ENCODE measurements at places on chromosomes 16 and 17.

DNA sequence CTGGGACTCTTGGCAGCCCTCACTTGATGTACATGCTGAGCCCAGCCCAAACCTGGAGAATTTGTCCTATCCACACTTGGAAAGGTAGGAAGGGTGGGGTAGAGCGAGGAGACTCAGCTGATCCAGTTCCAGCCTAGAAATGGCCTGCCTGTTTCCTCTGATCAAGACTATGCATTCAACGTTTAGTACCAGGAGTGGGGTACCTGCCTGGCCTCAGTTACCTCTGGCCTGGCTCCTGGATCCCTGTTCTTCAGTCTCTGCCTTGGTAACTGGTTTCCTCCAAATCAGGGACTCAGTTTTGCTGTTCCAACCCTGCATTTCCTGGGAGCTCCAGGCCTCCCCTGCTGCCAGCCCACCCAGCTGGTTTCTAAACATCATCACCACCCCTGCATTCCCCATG is 233.5 kb downstream of the GSG1L start:
- DNase-seq, result no peak

DNA sequence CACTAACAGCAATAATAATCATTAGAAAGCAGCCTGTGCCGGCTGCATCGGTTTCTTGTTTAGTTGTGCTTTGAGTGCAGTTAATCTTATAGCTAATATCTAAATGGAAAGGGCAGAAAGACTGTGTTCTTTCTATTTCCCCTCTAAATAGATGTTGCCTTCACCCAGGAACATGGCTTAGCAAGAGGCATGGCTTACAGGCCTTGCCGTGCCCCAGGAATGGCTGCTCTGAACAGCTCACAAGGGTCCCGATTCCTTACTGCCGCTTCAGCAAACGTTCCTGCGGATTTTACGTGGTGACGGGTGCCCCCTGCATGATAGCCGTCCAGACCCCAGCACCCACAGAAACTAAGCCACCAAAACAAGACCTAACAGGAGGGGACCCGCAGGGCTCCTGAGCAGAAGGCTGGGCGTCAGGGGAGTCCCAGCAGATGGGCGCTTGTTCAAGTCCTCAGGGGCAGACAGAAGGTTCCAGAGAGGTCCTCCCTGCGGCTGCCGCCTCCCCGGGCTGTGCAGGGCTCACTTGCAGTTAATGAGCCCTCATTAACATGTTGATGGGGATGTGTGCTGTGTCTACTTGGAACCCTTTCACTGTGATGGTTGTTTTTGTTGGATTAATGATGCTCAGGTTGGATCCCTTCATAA is 52.5 kb upstream of the ENPP7 start:
- no peak for DNase-seq

GRCh38 chr16:24668481-24669061 is 60.9 kb upstream of the TNRC6A start:
- DNase-seq, result no peak

DNA sequence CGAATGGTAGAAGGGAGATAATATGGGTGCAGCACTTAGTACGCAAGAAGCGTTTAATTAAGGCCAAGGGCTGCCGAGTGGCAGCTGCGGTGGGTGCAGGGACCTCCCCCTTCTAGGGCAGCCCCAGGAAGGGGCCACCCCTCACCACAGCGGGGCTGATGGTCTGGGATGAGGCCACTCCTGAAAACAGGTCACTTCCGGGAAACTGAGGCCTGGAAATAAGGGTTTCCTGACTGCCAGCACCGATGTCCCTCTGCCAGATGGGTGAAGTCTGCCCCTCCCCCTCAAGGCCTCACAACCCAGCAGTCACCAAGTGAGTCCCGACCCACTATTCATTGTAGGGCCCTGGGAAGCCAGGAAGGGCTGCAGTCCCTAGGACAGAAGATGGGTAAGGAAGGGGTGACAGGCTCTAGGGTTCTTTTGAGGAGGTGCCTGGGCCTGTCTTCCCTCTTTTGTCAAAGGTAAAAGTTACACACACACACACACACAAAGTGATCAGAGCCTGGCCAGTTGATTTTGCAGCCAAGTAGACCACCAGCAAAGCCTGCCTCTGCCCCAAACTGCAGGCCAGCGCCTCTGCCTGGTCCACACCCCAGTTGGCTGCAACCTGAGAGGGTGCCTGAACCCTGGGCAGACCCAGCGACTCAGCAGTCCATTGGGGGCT is 12.5 kb downstream of the SREBF1 start:
- no peak for DNase-seq

DNA sequence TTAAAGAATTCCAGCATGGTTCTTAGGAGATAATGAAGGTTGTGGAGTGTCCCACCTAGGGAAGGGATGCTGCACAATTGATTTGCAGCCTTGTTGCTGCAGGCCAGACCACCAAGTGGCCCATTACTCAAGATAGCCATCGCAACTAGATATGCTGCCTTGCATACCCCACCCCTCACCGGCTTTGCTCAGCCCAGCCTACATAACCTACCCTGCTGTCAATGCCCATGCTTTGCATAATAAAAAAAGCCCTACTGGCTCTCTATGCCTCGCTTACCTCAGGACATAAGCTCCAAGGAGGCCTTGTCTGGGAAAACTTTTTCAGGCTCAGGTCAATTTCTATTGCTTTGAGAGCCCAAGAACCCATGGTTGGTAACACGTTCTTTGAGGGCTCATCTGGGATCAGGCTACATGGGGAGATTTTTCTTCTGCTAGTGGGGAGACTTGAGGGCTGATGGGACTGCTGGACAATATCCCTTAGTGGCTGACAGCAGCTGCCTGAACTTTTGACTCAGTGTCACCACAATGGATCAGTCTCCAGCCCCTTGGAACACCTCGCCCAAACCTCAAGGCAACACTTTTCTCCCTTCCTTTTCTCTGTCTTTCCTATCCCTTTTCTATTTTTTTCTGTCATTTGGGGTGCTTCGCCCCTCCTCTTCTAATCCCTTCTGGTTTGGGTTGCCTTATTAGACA is 38.3 kb downstream of the SCPEP1 start:
- DNase-seq, result no peak

GRCh38 chr16:85935974-85936760 is 37.2 kb downstream of the IRF8 start:
- no peak for DNase-seq

GRCh38 chr17:49823614-49824013 is 24.3 kb downstream of the TAC4 start:
- DNase-seq, result no peak

GRCh38 chr16:78126662-78127061 is 27.2 kb downstream of the WWOX start:
- DNase-seq, result no peak

DNA sequence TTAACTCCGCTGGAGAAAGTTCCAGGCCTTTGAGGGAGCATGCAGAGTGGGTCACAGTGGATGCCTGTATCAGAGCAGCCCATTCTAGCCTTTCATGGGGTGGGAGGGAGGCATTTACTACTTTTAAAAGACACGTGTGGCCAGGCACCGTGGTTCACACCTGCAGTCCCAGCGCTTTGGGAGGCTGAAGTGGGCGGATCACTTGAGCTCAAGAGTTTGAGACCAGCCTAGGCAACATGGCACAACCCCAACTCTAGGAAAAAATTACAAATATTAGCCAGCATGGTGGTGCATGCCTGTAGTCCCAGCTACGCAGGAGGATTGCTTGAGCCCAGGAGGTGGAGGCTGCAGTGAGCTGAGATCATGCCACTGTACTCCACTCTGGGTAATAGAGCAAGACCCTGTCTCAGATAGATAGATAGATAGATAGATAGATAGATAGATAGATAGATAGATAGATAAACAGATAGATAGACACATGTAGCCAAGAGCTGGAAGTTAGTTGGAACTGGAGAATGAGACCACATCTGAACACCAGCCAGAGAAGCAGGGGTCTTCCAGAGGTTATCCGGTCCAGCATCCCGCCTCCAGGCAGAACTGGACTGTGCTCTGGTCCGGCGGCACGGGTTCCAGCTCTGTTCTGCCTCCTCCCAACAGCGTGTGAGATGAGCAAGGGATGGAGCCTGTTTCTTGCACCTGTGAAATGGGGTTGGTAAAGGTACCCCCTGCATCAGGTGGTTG is 3.6 kb downstream of the ADCY7 start:
- no peak for DNase-seq

DNA sequence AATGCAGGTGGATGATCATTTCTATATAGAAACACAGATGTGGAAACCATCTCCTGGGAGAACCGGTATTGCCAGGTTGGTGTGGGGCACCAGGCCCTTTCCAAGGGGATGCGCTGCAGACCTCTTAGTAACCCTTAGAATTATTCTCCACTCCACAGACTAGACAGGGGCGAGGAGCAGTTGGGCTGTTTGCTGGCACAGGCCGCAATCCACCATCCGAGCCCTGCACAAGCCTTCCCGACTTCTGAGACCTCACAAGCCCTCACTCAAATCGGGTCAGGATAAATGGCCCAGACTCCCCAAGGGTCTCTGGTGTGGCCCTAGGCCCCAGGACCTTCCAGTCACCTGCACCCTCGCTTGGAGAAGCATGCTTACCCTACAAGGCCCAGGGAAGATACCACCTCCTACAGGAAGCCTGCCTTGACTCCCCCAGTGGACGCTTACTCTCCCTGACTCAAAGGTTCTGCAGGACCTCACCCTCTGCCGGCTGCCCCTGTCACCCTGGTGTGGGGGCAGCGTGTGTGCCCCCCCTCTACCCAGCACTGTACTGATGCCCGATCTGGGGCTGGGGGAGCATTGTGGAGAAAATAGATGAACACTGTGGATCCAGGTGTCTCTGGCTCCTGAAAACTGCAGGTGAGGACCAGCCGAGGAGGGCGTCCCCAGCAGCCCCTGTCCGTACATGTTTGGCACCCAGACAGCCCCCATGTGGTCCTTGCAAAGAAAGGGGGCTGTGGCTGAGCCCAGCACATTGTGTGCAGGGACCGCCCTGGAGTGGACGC is 49.8 kb upstream of the ACSF3 start:
- DNase-seq, result no peak

- DNase-seq, result no peak
Observed at GRCh38 chr16:23333034-23333579, 31.0 kb downstream of the SCNN1B start.

DNA sequence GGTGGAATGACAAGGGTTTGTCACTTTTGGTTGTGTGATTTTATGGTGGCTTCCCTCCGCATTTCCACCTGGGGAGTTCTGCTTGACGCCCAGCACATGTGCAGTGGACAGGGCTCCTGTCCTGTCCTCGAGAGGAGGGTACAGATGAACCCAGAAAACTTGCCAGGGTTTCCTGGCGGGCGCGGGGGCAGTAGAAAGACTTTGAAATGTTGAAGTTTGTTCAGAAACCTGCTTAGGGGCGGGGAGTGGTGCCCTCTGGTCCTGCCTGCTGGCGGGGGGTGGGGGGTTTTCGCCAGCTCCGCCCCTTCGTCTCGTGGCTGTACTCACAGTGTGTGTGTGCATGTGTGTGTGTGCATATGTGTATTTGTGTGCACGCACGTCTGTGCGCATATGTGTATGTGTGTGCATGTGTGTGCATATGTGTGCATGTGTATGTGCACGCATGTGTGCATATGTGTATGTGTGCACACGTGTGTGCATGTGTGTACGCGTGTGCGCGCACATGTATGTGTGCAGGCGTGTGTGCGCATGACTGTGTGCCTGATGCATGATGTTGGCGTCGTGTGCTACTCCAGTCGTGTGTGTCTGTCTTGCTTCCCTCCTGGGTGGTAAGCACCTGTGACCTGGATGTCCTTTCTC is 6.8 kb downstream of the FN3KRP start:
- DNase-seq, result no peak

GRCh38 chr17:58308173-58308984 is 20.2 kb downstream of the TSPOAP1 start:
- no peak for DNase-seq

DNA sequence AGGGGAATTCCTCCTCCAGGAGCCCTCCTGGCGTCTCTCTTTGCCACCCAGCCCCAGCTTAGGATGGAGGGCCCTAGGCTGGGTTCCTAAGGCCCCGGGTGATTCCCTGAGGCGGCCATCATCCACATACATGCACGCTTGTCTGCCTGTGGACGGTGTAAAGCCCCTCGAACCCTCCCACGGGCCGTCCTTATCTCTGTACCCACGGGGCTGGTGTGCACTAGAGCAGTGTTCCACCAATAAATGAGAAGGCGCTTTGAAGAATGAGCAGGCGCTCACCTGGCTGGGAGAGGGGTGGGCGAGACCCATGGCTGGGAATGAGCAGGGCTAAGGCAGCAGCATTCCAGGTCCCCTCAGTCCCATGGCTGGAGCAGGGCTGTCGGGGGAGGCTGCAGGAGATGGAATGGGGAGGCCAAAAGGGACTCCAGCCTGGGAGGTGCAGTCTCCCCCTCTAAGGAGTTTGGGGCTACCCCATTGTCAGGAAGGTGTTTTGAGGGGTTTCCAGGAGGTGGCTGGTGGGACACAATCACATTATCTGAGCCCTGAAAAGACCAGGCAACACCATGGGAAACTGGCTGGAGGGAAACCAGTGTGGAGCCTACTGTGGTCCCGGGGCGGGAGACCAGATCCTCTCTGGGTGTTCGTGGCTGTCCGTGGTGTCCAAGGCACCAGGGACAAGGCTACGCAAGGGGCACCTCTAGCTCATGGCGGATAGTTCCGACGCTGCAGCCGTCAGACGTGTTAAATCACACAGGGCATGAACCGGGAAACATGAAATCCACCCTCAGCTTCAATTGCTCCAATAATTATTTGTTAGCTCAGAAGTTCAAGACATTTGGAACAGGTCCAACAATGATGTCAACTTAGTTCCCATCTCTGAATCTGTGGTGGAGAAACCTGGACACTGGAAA is 87.5 kb upstream of the DNAH17 start:
- no peak for DNase-seq

GRCh38 chr17:49012769-49013255 is 15.6 kb downstream of the IGF2BP1 start:
- no peak for DNase-seq

GRCh38 chr16:66961914-66962313 is 848 bp downstream of the CES3 start:
- no peak for DNase-seq

GRCh38 chr17:50890675-50891516 is 24.7 kb upstream of the TOB1 start:
- no peak for DNase-seq

GRCh38 chr17:37650419-37651003 is 7.3 kb upstream of the DDX52 start:
- no peak for DNase-seq

GRCh38 chr17:82204831-82205719 is 7.6 kb downstream of the CCDC57 start:
- DNase-seq, result no peak

DNA sequence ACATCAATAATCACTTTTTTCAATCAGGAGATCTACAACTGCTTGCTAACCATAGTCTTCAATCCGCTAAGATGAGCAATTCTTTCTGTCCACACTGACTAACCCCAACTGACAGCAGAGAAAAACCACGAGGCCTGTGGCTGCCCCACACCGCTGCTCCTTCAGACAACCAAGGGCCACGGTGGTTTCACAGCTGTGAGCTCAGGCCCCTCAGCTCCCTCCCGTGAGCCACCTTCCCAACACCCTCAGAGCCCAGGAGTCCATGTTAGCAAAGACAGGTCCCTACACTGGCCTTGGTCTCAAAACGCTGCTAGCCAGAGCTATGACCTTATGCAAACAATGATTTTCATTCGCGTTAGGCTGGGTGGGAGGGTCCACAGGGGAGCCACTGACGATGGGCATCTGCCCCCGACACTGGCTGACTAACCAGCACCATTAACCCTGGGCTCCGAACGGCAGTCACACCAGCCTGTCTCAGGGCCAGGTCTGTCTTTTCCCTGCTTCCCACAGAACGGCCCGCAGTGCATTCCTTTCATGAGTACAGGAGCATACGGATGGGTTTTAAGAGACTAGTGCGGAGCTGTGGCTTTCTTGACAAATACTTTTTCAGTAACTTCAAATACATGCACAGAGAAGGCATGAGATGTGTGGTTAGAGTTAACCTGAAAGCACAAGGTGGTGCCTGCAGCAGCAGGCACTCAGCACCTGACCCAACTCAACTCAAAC is 67.3 kb downstream of the ANKRD11 start:
- no peak for DNase-seq

GRCh38 chr17:13874134-13874533 is 195.2 kb upstream of the COX10 start:
- no peak for DNase-seq
